Occipital lobe (tissue), 3 donors: ENCODE measurements at places on chromosomes 3 and 15. TPM values are rescaled to one million over a fixed set of nuclear protein-coding genes. Genes with fewer than 3 reads are reported as not detected.

ADPGK gene
- 34.6 TPM for total RNA-seq

FBXL22 gene
- total RNA-seq = 0.47 TPM

PLOD2 gene
- total RNA-seq = 22.6 TPM

PRSS50 gene
- 0.31 TPM for total RNA-seq

NEK11 gene
- 24.6 TPM for total RNA-seq

GHRL gene
- not detected for total RNA-seq

PTH1R gene
- total RNA-seq = 2.3 TPM

TMEM108 gene
- total RNA-seq = 27.1 TPM

MAGEF1 gene
- 42.7 TPM for total RNA-seq

KNL1 gene
- total RNA-seq = 4.7 TPM

FBXO40 gene
- total RNA-seq = 0.31 TPM

DUOX1 gene
- not detected for total RNA-seq

CD80 gene
- 0.78 TPM for total RNA-seq

LTK gene
- not detected for total RNA-seq

GASK1A gene
- total RNA-seq = 8.4 TPM

LSAMP gene
- total RNA-seq = 47.3 TPM

FEZF2 gene
- 15.0 TPM for total RNA-seq

LCTL gene
- total RNA-seq = 0.16 TPM

CLDN11 gene
- total RNA-seq = 12.3 TPM

FAM227B gene
- total RNA-seq = 7.3 TPM

KBTBD13 gene
- total RNA-seq = not detected

WNT5A gene
- total RNA-seq = 6.6 TPM

CAMKV gene
- total RNA-seq = 188 TPM

SH2D7 gene
- total RNA-seq = not detected

FAM107A gene
- total RNA-seq = 24.8 TPM

KIF7 gene
- 5.1 TPM for total RNA-seq

FBN1 gene
- 27.9 TPM for total RNA-seq

SH3BP5 gene
- 61.6 TPM for total RNA-seq

CFAP20DC gene
- total RNA-seq = 4.4 TPM

THBS1 gene
- total RNA-seq = 171 TPM

ADAMTS7 gene
- total RNA-seq = 5.9 TPM

SEC62 gene
- total RNA-seq = 106 TPM

SENP8 gene
- total RNA-seq = 6.9 TPM

CHRNB4 gene
- total RNA-seq = 1.1 TPM

TSC22D2 gene
- total RNA-seq = 22.0 TPM

CTNNB1 gene
- 1,075 TPM for total RNA-seq

NANOGP8 gene
- not detected for total RNA-seq

SLC22A13 gene
- total RNA-seq = 0.94 TPM

ESYT3 gene
- total RNA-seq = 0.31 TPM

IL5RA gene
- 0.78 TPM for total RNA-seq

ANKRD63 gene
- total RNA-seq = not detected

ZNF860 gene
- total RNA-seq = 2.8 TPM

SOX14 gene
- not detected for total RNA-seq

RCN2 gene
- total RNA-seq = 68.0 TPM
